Foreskin melanocyte (primary cell): ENCODE measurements at places on chromosomes 2 and 18.
A peak's percentile ranks its signal among the peaks of the same experiment; 100 is the strongest.

- no peak for DNase-seq
Observed at GRCh38 chr2:222884114-222884771, 23.4 kb downstream of the ACSL3 start.

DNA sequence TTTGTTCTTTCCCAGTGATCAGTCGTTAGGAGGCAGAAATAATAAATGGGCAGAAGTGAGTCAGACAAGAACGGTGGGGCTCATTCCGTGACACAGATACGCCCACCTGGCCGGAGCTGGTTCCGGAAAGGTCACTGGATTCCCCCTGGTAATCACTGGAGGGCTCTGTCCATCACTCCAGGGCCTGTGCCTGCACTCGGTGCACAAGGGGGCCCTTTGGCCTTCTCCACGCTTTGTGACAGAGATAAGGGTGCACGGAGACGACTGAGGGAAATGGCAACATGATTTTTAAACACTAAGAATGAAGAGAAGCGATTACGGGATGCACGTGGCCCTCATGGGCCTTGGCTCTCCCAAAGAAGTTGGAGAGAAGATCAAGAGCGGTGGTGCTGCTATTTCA, 84.4 kb downstream of the PTGR3 start:
- DNase-seq, result no peak

DNA sequence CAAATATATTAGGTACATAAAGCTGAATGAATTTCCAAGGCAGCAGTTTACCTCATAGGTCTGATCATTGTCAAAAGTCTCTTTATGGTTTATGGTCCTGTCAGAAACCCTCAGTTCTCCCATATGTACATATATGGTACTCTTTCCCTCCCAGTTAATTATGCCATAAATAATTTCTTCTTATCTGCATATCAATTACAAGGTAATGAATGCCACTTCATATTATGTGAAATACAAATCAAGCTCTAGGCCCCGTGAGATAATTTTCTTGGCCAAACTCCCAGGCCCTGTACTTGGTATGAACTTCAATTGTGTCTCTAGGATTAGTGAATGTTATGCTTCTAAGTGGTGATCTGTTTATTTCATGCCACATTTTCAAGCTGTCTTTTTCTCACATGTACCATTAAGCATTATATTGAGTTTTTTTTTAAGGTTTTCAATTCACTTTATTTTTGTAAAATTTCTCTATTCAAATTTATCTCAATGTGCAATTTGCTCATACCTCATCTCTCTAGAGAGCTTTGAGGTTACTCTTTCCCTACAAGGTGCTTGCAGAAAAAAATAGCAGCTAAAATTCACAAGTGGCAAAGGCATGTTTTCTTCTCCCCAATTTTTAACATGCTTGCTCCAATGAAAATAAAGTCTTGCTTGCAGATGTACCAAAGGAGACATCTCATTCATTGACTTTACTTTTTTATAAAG, 430.6 kb upstream of the VRK2 start:
- DNase-seq, result no peak

GRCh38 chr2:11625671-11626070, 44.3 kb downstream of the NTSR2 start:
- no peak for DNase-seq

DNA sequence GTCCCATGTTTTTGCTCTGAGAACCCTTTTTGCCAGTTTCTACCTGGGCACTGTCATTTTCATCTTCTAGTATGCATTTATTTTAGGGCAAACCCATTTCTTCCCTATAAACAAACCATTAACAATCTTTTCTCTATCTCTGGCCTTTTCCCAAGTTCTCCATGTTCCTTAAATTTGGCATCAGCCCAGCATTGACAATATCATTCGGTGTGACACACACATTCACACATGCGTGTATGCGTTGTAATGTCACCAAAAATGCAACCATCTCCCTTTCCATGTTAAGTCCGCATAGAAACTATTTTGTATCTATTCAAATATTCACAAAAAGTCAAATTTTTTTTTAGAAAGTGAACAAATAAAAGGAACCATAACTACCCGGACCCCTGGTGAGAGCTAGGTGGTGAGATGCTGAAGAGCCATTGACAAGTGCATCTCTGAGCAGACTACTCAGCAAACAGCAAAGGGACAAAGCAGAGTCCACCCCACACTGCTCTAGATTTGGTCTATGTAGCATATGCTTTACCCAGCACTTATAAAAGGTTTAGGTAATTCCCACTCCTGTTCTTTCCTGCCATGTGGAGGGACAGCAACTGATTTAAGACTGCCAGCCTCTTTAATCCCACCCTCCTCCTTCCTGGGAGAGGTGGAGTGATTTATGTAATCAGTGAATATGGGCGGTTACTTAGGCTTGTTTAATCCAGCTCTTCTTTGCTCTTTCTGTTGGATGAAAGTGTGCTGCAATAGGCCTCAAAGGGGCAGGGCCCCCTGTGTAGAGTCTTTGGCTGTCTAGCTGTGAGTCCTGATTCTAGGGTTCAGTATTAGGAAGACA, 124.1 kb downstream of the METTL8 start:
- DNase-seq, result no peak

- peak; percentile 32 for DNase-seq
Observed at GRCh38 chr2:69911985-69912563, 2.8 kb upstream of the MXD1 start.

DNA sequence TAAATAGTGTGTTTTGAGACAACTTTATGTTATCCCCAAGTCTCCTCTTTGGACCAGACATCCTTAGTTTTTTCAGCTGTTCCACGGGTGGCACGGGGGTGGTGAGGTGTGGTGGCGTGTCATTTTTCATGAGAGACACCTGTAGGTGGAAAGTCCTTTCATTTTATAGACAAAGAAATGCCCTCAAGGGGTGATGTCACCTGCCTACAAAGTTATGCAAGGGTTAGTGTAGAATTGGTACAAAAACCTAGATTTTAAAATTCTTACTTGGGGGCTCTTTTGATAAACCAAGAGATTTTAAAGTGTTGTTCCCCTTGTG, 15.3 kb downstream of the CTDP1 start:
- DNase-seq, result no peak

DNA sequence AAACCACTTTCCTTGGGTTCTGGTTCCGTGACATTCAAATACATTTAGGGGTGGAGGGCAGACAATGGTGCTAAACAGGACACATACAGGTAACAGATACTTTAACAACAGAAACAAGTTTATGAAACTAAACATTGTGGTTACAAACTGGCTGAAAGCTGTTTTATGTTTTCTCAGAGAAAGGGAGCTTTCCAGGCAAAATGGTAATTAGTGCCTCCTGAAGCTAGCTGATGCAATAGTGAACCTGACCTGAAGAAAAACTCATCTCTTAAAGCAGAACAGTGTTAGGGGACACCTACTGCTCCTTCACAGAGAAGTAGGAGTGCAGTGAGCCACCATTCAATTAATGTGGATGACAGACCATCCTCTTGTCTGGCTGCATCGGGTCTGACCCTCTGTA, 138.9 kb downstream of the CCDC148 start:
- DNase-seq, result no peak

GRCh38 chr18:75467851-75468250, 40.3 kb upstream of the SMIM21 start:
- DNase-seq, result no peak

DNA sequence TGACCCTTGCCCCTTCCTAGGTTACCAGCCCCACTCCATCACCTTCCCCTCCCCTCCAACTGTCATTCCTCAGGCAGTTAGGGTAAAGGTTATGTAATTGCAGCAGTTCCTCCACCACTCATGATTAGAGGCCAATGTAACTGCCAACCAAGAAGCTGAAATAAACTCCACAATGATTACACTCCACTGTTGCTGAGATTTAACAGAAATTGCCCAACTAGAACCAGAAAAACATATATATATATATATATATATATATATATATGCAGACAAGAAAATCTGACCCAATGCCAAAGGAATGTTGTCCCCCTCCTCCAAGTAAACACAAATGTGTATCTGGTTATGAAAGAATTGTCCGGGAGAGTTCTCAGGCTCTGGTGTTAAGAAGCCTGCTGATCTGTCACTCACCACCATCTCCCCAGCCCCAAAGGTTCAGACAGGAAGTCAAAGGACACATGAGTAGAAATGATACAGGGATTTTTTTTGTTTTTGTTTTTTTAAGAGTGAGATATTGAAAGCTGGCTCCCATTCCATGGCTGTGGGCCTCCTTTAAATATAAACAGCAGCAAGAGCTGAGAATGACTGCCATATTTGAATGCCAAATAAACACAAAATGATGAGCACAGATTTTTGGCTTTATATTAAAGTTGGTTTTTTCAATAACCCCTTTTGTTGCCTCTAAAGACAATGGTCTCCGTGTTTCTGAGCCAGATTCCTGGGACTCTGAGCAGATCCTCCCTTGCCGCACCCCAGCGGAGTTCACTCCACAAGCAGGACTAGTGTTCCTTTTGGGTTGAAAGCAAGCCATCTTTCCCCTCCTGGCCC, 127.2 kb upstream of the MAPRE2 start:
- DNase-seq, result no peak

DNA sequence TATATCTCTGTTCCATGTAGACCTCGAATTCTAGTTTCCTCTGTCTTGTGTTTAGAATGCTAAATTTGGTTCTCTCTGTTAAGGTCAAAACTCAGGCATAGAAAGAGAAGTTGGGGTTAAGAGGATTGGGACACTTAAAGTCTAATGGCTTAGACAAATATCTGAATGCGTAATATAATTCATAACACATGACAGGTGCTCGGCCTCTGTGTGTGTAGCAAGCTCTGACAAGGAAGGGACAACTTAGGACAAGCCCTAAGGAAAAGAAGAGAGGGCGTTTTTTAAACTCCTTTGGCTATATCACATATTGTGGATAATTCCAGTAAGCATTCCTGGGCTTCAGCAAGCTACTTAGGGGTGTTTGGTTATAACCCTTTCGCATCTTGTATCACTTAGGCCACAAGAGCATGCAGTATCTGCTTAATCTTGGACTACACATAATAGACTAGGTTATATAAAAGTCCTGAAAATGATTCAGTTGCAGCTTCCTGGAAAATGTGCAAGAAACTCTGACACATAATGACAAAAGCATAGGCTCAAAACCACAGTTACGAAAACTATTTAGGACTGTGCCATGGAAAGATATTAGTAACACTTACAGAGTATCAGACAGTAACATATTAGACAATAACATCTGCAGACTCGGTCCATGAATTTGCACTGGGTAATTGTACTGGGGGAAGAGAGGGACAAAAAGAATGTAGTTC, 16.1 kb upstream of the CREB1 start:
- DNase-seq, result peak; percentile 39

- DNase-seq, result no peak
Observed at GRCh38 chr2:16169381-16169960, 229.1 kb downstream of the MYCN start.

- no peak for DNase-seq
Observed at GRCh38 chr2:3217646-3218045, 160.0 kb downstream of the EIPR1 start.

GRCh38 chr2:8984855-8985254, 18.6 kb downstream of the MBOAT2 start:
- no peak for DNase-seq

DNA sequence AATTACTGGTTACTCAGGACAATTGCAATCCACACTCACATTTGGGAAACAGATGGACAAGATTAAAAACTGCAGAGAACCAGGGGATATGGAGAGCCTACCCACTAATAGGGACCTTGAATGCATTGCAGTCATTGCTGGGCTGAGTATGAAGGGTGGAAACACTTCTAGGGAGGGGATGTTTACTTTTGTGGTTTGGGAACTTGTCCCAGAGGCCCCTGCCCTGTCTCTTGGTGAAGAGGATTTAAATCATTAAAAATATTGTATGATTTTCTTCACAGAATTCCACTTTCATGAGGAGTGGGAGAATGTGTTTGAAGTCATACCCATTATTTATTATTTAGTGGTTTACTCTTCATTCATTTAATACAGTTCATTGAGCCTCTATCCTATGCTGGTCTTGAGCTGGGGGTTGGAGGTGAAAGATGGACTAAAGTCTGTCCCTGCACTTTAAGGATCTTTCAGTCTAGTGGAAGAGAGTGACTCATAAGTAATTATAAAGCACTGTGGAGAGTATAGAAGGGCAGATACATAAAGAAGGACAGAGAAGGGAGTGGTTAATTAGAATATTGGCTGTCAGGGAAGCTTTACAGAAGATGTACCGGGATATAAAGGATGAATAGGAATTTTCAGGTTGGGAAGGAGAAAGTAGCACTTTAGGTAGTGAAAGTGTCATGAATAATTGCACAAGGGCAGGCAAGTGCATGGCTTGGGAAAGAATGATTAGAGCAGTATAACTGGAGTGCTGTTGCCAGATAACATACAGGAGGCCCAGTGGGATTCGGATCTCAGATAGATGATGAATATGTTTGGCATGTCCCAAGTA, 313.4 kb downstream of the LPIN1 start:
- DNase-seq, result no peak

GRCh38 chr2:111995148-111995547, 59.9 kb upstream of the TMEM87B start:
- no peak for DNase-seq

GRCh38 chr2:57022496-57022895, 838.7 kb downstream of the CCDC85A start:
- no peak for DNase-seq

- no peak for DNase-seq
Observed at GRCh38 chr18:39105104-39105503, 1539.5 kb upstream of the CELF4 start.

DNA sequence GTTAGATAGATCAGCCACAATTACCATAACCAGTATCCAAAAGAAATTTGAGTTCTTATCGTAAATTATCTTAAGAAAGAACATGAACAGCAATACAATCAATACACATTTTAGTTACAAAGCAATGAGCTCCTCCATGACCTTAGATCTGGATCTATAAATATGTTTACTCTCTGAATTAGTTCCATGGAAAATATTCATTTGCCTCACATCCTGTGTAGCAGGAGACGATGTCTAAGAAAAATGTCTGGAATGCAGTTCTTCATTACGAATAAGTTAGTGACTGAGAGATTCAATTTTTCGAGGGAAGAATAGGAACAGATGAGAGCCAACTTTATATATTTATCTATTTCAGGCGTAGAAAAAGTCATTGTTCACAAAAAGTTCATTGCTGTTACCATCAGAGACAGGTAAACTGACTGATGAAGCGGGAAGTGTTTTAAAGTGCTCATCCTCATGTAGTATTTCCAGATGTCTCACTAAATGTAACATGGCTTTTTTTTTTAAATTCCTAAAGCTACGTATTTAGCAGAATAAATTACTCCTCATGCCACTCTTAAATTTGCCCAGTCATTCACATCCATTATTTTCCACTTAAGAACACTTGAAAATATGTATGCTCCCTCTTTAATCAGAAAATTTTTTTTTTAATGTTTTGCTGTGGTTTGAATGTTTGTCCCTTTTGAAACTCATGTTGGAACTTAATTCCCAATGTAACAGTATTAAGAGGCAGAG, 106.5 kb upstream of the SCN1A start:
- peak; percentile 14 for DNase-seq

GRCh38 chr2:112602917-112603316, 18.5 kb downstream of the CHCHD5 start:
- DNase-seq, result no peak
